ENCODE measurements at places on chromosomes 1 and 21.

- DNase-seq = no peak
Observed at GRCh38 chr1:107531065-107531908, 390.4 kb downstream of the NTNG1 start.

DNA sequence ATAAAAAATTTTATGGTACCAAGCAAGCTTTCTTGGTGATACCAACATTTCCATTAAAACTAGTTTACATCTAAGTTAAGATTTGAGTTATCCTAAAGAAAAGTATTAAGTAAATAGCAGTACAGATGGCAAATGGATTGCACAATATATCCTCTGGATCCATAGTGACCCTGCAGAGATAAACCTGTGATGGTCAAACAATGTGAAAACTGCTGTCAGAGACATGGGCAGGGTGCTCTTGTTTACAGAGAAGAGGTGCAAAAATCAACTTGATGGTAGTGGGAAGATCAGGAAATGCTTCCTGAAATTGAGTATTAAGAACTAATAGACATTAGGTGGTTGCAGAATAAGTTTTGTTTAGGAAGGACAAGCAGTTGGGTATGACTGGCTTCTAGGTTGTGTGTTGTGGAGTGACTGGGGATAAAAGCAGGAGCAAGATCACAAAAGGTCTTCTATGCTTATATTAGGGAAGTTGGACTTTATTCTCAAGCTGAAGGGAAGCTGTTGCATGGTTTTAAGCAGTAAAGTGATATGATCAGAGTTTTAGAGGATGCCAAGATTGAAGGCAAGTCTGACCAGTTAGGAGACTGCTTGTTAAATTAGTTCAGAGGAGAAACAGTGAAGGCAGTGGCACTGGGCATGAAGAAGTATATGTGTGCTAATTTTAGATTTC is 9.9 kb downstream of the TTC3 start:
- no peak for DNase-seq

DNA sequence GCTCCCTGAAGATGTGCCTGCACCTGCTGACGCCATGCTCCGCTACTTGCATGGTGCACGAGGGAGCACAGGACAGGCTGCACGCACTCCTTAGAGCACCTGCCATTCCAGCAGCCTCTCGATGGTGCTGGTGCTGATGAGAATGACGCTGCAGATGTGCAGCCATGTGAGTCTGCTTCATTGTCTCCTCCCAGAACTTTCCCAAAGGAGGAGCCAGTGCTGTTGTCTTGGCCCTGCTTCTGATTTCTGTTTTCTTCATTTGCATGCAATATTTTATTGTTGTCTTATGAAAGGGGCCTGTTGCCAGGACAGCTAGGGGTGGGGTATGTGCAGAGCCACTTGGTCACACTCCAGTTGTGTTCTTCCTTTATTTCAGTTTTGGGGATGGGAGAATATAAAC is 70.1 kb downstream of the PCBP3 start:
- no peak for DNase-seq

DNA sequence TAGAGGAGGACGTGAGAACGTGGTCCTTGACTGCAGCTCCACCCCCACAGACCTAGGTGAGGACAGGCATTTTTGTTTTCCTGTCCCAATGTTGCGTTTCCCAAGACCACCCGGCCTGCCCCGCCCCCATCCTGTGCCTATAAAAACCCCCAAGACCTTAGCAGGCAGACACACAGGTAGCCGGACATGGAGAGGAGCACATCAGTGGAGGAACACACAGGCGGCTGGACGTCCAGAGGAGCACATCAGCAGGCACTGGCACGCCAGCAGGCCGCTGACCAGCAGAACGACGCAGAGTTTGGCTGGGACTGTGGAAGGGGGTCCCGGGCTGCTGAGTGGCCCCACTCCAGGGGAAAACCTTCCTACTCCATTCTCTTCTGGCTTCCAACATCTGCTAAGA is 12.7 kb upstream of the HMGCL start:
- no peak for DNase-seq

GRCh38 chr21:20329636-20330035 is 668.6 kb upstream of the NCAM2 start:
- no peak for DNase-seq

- DNase-seq = no peak
Observed at GRCh38 chr1:36934061-36934460, 100.3 kb downstream of the GRIK3 start.

DNA sequence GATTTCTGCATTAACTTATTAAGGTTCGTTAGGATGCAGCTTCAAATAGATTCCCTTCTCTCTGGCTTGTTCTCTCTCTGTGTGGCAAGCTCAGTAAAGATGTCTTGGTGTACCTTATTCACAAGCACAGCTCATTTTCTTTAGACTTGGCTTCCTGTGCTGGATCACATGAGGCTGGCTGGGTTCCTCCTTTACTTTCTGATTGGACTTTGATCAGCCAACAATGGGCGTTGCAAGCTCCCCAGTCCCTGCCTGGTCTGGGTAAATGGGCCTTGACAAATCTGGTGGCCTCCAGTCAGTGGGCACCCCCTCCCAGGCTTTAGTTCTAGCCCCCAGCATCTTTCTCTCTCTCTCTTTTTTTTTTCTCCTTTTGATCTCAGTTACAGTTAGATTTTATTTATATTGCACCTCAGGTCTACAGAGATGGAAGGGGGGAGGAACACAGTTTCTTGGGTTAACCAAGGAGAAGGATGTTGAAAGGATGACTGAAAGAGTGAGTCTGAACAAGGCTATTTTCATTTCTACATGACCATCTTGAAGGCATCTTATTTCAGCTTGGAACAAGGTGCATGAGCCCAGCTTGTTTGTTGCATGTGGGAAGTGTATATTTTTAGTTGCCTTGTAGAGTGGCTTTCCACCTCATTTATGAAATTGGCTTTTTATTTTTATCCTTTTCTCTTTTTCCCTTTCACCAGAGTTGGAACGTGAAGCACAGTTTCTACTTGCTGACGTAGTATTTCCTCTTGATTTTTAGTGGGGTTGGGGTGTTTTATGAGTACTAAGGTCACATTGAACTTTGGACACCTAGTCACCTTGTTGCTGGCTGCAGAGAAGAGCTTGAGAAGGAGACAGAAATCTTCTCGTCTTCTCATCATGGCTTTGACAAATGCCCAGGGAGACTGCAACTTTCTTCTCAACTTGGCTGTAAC is 77.1 kb downstream of the PBX1 start:
- DNase-seq = no peak

GRCh38 chr21:24945910-24946309 is 661.4 kb downstream of the MRPL39 start:
- DNase-seq = no peak

DNA sequence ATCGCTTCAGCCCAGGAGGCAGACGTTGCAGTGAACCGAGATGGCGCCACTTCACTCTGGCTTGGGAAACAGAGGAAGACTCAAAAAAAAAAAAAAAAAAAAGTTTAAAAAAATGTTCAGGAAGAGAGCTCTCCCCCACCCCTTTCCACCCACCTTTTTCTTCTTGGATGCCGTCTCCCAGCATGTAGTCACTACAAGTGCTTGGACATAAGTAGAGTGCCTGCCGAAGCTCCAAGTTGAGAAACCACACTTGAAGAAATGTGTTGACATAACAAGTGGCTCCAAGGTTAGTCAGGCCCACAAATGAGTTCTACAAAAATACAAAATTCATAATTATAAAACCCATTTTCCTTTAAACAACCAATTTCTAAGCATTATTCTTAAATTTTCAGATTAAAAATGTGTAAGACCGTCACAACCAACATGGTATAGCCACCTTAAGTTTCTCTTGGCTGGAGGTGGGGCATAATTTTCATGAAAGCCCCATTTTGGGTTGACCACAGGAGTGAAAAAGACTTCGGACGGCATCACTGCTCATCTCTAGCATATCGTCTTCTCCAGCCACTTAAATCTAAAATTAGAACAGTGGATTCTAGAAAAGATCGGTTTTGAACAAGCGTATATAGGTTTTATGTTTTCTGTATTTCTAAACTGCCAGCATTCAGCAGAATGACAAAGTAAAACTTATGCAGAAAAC is 26.4 kb downstream of the USP48 start:
- DNase-seq = no peak

DNA sequence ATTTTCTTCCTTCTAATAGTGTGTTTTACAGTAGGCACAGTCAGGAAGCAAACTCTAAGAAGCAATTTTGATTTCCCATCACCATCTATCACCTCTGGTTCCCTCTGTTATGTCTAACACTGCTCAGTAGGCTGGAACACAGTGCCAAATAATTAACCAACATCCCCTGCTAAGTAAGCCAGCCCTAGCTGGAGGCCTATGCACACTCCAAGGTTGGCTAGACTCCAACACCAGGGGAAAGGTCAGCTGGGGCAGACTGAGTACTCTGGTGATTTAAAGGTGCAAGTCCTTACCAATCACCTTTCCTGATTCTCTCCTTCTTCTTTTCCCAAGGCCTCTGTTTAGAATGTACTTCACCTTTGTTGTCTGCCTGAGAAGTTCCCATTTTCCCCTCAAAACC is 46.5 kb upstream of the BEND5 start:
- DNase-seq = no peak

- DNase-seq = no peak
Observed at GRCh38 chr1:110477041-110477440, 26.1 kb downstream of the PROK1 start.

GRCh38 chr1:225250432-225250831 is 177.4 kb downstream of the LBR start:
- no peak for DNase-seq

GRCh38 chr1:67431156-67431765 is 1.1 kb upstream of the SERBP1 start:
- no peak for DNase-seq

DNA sequence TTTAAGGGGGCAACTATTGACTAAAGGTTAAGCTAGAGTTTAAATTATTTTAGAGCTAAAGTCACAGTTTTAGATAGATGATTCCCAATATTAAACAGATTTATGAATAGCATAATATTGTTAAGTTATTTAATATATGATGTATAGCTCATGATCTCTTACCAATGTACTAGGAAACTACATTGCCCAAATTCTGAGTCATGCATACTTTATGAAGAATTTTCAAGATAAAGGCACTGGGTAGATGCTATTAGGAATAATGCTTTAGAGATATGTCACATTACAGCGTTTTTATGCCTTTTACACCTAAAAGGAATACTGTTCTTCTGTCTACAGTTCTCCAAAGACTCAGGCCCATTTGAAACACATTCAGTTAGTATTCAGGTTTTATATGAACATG is 215.1 kb downstream of the NCAM2 start:
- no peak for DNase-seq

GRCh38 chr1:209510063-209510462 is 73.5 kb upstream of the CAMK1G start:
- DNase-seq = no peak

GRCh38 chr1:36455386-36455785 is 5.1 kb upstream of the OSCP1 start:
- DNase-seq = no peak

DNA sequence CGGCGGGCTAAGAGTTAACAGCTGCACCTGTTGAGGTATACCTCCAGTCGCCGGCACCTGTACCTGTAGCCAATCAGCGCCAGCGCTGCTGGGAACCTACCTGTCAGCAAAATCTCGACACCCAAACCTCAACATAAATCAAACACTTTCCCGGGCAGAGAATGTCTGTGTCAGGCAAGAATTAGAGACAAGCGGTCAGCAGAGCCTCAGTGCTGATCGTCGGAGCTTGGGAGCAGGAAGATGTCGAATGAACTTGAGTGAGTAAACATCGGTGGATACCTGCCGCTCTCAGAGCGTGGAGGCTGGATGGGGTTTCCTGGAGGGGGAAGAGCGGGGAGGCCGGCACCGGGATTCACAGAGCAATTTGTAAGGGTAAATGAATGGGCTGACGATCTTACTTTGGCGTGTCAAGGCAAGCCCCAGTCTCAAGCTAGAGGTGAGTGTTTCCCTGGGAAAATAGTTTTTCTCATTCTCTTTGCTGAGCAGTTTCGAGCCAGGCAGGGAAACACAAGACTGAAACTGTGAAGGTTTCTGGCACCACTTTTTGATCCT is at the start of gene GRHL3:
Gene GRHL3 (plus strand): TSS at position 46 of the 552 bp plus-strand sequence. CDS start 195 bp downstream, at position 241.
- no peak for DNase-seq

- DNase-seq = no peak
Observed at GRCh38 chr21:28160378-28160777, 832.3 kb downstream of the LTN1 start.

DNA sequence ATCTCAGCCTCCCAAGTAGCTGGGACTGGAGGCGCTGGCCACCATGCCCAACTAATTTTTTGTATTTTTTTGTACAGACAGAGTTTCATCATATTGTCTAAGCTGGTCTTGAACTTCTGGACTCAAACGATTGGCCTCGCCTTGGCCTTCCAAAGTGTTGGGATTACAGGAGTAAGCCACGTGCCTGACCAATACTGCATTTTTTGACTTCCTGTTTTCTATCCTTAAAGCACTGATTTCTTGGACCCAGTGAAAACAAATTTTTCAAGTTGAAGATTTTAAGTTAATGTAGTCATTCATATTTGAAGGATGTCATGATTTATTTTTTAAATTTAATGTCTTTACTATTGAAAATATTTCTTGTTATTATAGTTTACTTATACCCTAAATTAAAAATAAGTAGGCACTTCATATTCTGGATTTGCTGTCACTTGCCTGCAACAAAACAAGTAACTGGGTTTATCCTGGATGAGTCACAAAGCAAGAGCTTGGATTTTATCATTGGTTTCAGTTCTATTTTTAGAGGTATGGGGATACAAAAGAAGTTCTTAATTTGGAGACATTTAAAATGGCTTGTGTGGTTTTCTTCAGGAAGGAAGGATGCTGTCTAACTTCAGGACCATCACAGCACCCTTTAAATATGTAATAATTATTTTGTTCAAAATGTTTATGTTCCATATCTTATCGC is 2.2 kb upstream of the VPS45 start:
- DNase-seq = no peak

Measured in activated T-helper 1 cell treated with anti-CD3 and anti-CD28 coated beads, Interleukin-2, amount 50 U/mL, for 16 hours (primary cell).